Activated CD8-positive, alpha-beta memory T cell treated with anti-CD3 and anti-CD28 coated beads, Interleukin-2, amount 50 U/mL, for 4 hours (primary cell): ENCODE measurements at places on chromosomes 1 and 21.
A peak's percentile ranks its signal among the peaks of the same experiment; 100 is the strongest.

DNA sequence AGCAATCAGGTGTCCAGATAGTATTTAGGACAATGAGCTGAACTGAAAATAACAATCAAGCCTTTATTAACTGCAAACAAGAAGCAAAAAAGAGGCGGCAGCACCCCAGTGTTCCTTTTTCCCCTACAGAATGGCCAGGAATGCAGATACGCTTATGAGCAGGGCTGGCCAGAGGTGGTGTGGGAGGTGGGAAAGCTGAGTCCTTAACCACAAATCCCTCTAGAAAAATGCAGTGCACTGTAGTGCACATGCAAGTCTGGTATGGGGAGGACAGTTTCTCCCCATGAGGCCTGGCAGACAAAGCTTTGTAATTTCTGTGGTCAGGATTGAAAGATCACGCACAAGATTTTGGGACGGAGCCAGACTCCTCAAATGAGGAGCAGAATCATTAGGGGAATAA lies 10.7 kb upstream of the IFNAR1 start:
- no peak for DNase-seq

DNA sequence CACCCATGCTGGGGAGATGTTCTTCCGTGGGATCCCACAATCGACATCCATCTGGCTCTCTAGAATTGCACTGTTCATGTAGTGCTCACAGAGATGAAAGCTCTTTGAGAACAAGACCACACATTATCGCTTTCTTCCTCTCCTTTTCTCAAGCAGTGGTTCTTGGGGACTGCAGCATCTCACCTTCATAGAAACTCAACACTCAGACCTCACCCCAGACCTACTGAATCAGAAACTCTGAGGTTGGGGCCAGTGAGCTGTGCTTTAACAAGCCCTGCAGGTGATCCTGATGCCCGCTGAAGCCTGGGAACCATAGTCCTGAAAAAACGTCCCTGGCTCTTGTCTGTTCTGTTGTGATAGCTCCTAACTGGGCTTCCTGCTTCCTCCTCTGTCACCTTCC lies 251.3 kb upstream of the FGGY start:
- no peak for DNase-seq

- DNase-seq, result no peak
Measured at GRCh38 chr1:15225461-15225860, 21.6 kb upstream of the FHAD1 start.

DNA sequence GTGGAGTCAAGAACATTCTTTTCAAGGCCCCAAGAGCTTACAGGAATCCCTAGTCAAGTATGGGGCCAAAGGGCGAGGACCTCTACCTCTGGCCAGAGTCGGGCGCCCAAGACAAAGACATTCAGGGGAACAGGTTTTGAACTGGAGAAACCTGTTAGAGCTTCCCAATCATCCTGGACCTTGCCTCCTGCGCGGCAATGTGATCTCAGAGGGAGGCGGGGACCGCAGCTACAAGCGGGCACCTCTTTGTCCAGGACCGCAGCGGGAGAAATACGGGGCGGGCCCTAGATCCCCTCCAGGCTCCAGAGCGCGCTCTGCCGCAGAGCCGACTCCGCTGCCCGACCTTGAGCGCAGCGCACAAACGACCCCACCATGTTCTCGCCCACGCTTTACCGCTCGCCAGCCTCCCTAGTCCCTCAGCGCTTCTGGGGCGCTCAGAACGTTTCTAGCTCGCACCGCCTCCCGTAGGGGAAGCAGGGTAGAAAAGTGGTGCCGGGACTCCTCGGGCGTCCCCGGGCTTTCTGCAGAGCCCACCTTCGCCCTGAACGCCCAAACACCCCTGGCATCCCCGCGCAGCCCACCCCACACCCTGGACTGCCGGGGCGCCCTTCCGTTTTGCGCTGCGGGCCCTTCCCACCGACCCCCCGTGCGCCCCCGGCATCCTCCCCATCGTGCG lies 28.1 kb downstream of the RABIF start:
- DNase-seq, result peak; percentile 51

GRCh38 chr1:90831910-90832309 lies 114.8 kb upstream of the BARHL2 start:
- DNase-seq, result no peak

GRCh38 chr1:81799939-81800694 lies 617 bp upstream of the ADGRL2 start:
- DNase-seq, result no peak

GRCh38 chr1:21249940-21250493 lies 40.2 kb downstream of the ECE1 start:
- no peak for DNase-seq

GRCh38 chr1:199009447-199009846 lies 370.6 kb downstream of the PTPRC start:
- DNase-seq, result no peak

GRCh38 chr1:69499203-69499803 lies 68.4 kb upstream of the LRRC7 start:
- no peak for DNase-seq

DNA sequence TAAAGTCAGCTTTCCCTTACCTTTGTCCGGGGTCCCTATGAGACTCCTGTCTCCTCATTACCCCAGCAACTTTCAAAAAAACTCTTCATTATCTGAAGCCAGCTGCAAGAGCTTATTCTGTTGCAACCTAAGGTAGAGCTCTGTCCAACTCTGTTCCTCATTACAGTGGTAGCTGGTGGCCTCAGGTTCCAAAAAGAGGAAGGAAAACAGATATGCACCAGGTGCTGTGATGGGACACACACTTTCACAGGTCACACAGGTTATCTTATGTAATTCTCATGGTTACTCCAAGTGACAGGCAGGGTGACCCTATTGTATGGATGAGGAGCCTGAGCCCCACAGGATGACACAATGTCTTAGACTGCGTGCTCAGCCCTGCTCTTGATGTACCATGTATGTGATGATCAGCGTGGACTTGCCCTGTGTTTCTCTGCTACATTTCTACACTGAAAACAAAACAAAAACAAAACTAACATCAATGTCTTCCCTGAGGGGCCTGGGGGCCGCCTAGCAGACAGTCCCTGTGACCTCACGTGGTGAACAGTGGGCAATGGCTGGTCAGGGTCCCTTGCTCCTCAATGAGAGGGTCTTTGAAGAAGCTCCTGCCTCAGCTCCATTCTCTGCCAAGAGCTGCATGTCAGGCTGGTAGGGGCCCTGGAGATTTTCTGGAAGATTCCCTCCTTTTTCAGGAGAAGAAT lies 9.7 kb upstream of the TENT5C start:
- DNase-seq, result no peak

DNA sequence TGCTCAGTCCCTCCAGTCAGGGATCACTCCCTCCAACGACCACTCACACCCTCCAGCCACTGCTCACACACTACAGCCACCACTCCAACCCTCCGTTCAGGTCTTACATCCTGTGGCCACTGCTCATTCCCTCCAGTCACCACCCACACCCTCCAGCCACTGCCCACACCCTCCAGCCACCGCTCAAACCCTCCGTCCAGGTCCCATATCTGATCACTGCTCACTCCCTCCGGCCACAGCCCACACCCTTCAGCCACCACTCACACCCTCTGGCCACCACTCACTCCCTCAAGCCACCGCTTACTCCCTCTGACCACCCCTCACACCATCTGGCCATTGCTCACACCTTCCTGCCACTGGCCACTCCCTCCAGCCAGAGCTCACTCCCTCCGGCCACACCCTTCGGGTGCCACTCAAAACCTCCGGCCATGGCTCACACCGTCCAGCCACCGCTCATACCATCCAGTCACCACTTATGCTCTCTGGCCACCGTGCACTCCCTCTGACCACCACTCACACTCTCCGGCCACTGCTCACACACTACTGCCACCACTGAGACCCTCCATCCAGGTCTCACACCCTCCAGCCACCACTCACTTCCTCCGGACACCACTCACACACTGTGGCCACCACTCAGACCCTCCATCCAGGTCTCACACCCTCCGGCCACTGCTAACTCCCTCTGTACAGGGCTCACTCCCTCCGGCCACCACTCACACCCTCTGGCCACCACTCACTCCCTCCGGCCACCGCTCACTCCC lies 4.7 kb upstream of the TFF1 start:
- DNase-seq, result no peak

GRCh38 chr1:154910851-154911250 lies 25.7 kb downstream of the PMVK start:
- DNase-seq, result no peak

- no peak for DNase-seq
Measured at GRCh38 chr1:187456446-187456845, 627.7 kb downstream of the PLA2G4A start.

- DNase-seq, result no peak
Measured at GRCh38 chr1:67824766-67825165, 8.5 kb downstream of the GNG12 start.

GRCh38 chr21:42552407-42553336 lies 39.0 kb downstream of the SLC37A1 start:
- DNase-seq, result no peak

- no peak for DNase-seq
Measured at GRCh38 chr1:52357397-52357796, 8.6 kb downstream of the CC2D1B start.

GRCh38 chr1:5501206-5501930 lies 490.9 kb downstream of the NPHP4 start:
- DNase-seq, result no peak

GRCh38 chr1:39127513-39127912 lies 77.0 kb upstream of the MACF1 start:
- no peak for DNase-seq

- no peak for DNase-seq
Measured at GRCh38 chr21:23014021-23014420, 2015.8 kb downstream of the NCAM2 start.

DNA sequence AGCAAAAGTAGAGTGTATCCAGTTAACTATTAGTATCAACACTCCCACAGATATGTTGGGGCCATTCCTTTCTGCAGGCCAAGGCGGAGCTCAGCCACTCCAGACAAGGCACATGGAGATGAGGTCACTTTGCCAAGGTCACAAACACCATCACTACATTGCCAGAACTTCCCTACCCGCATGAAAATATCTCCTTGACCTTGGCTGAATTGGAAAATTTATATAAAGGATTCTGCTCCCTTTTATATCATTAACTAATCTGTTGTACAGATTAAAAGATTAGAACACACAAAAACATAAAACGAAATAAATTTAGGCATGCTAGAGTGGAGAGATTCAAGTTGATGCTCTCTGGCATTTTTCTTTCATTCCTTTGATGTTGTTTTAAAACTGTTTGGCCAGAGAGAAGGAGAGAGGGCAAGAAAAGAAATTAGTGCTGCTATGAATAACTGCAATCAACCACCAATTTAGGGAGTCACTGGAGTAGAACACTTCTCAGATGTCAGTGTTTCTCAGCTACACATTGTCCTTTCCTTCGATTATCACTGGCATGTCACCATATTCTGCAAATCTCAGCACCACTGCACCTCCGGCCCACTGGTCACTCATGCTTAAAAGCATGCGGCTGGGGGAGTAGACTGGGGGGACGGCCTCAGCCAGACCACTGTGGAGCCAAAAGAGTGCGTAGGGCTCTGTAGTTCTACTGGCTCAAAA lies 78.7 kb upstream of the ATP1B1 start:
- no peak for DNase-seq

DNA sequence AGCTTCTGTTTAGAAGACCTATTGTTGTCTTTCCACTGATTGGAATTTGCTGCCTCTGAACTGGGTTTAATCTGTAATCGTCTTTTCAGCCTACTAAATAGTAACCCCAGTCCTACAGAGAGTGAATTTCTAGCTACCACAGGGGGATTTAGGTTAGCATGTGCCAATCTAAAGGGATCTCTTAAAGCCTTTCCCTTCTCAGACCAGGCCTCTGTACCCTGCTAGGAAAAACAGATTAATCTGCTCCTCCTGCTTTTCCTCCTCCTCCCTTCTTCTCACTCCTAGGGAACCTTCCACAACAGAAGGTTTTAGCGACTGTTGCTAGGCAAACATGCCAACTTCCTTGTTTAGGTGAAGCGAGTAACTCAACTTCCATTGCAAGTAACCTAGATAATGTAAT lies 1.3 kb upstream of the RC3H1 start:
- no peak for DNase-seq

- DNase-seq, result no peak
Measured at GRCh38 chr1:210822241-210822640, 311.7 kb downstream of the KCNH1 start.

GRCh38 chr21:39153373-39153772 lies 29.9 kb downstream of the PSMG1 start:
- DNase-seq, result no peak

GRCh38 chr1:159853417-159854115 lies 8.9 kb downstream of the VSIG8 start:
- DNase-seq, result no peak

DNA sequence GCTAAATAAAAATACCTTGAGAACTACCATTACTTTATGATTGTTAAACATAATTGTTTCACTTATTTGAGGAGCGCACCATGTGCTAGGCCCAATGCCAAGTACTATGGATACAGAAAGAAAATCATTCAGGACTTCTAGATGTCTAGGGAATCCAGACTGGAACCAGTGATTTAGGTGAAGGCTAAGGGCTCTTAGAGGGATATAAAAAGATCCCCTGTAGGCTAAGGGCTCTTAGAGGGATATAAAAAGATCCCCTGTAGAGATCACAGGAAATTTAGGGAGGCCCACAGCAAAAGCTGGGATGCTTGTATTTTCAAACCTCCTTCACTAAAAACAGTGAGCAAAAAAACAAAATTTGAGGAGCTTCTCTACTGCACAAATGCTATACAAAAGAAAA lies 6.7 kb downstream of the TOR1AIP2 start:
- no peak for DNase-seq

DNA sequence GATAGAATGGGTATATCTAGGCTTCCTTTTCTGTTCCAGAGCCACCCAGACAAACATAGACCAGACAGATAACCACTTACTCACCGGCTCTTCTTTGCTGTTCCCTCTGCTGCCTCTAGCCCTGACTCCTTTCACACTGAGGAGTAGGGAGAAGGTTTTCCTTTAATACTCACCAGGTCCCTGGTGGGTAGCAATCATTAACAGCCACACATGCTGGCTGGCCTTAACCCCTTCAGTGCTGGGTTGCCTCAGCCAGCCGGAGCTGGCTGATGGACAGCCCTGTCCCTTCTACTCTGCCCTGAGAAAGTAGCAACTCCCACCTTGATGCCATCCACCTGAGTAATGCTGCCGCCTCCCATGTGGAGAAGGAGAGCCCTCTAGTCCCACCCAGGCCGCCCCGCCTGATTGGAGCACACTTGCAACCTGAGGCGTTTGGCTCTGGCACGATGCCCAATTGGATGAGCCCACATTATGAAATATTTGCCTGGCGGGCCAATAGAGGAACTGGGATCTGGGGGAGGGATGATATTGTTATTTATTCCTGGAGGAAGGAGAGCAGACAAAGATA lies 71.6 kb downstream of the PLEKHA6 start:
- no peak for DNase-seq

DNA sequence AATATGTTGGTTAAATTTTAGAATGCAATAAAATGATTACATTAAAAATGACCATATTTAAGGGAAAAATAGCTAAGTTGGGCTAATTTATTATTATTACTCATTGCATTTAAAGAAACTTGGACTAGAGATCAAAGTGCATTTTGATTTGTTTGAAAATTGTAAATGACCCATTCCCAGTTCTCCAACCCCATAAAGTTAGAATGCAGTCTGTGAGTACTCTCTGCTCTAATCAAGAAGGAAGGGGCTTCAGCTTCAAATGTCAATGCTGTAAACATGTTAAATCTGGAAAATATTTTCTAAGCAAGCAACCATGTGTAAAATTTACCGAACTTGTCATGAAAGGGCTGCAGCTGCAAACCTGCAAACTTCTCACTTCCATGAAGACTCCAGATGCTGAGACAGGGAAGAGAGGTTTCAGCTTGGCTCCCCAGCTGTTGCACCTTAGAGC lies 232.7 kb downstream of the TTLL7 start:
- no peak for DNase-seq
